Adrenal gland (tissue), 19 donors: ENCODE measurements at places on chromosomes 11 and 22.

DNA sequence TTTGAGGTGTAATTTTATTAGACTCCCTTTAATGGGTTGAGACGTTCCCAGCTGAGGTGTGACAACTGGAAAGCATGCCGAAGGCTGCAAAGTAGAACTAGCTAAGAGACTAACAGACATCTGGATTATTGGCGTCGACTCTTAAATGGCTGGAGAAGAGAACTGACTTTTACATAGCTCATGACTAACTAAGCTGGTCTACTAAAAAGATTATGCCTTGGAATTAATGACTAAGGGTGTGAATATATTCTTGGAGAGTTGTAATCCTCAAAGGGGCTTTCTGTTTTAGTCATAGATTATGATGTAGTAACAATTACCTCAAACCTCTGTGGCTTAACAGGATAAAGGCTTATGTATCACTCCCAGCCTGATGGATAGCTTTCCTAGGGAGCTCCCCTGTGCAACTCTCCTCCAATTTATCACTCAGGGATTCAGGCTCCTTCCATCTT is 39.5 kb upstream of the SLC5A12 start:
- no peak overlapping the region for H3K4me3 ChIP-seq
- H3K36me3 ChIP-seq, result no peaks in the 10 kb centered on the region
- DNase-seq, result no peak
- H3K27ac ChIP-seq, result no peak overlapping the region
- no peaks in the 10 kb centered on the region for H3K4me1 ChIP-seq
- no peaks in the 10 kb centered on the region for H3K27me3 ChIP-seq

DNA sequence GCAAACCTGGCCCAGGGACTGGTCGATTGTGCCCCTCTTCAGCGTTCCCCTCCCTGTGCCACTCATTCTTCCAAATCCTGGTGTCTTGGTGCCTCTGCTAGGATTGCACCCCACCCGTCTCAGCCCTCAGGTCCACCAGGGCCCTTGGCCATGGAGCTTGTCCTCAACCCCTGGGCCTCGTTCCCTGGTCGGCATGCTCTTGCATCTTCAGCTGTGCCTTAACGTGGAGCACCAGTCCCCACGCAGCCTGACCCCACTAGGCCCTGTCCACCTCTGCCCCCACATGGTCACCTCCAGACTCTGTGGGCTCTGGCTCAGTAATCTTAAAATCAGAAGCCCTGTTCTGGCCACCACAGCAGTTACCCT is 61.1 kb downstream of the OSBP2 start:
- no peaks in the 10 kb centered on the region for H3K4me1 ChIP-seq
- no peaks in the 10 kb centered on the region for H3K36me3 ChIP-seq
- no peaks in the 10 kb centered on the region for H3K27me3 ChIP-seq
- H3K27ac ChIP-seq, result no peak overlapping the region
- DNase-seq, result no peak

DNA sequence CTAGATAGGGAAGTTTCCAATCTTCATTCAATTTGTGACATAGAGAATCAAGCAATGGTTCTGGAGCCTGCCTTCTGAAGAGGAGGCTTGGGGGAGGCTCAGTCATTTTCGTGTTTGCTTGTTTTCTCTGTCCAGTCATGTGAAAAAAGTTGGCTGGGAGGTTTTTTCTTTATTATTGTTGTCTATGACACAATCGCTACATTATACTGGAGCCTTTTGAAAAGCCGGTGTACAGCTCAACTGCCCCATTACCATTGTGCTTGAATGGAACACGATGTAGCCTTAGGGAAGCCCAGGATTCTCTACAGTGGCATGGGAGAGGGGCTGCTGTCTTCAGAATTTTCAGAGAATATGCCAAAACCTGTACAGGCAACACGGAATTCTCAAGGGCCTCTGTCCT is 57.9 kb upstream of the NCAM1 start:
- no peaks in the 10 kb centered on the region for H3K36me3 ChIP-seq
- no peak for DNase-seq
- no peak overlapping the region for H3K4me3 ChIP-seq
- H3K4me1 ChIP-seq, result peaks cover 10% of the 10 kb centered on the region
- H3K27ac ChIP-seq, result no peak overlapping the region
- H3K27me3 ChIP-seq, result no peaks in the 10 kb centered on the region

DNA sequence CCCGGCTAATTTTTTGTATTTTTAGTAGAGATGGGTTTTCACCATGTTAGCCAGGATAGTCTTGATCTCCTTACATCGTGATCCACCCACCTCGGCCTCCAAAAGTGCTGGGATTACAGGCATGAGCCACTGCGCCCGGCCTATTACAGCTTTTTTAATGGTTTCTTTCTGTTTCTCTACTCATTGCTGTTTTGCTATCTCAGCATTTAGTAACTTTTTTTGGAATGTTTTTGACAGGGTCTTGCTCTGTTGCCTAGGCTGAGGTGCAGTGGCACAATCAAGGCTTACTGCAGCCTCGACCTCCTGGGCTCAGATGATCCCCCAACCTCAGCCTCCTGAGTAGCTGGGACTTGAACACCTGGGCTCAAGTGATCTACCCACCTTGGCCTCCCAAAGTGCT is 4.7 kb upstream of the CRKL start:
- H3K27me3 ChIP-seq, result no peaks in the 10 kb centered on the region
- H3K27ac ChIP-seq, result no peak overlapping the region
- H3K4me3 ChIP-seq, result no peak overlapping the region
- peaks cover 5% of the 10 kb centered on the region for H3K4me1 ChIP-seq
- no peak for DNase-seq
- no peaks in the 10 kb centered on the region for H3K36me3 ChIP-seq

- H3K36me3 ChIP-seq, result no peaks in the 10 kb centered on the region
- peaks cover 4% of the 10 kb centered on the region for H3K4me1 ChIP-seq
Measured at GRCh38 chr11:59814021-59814420, 3.4 kb upstream of the MRPL16 start.

DNA sequence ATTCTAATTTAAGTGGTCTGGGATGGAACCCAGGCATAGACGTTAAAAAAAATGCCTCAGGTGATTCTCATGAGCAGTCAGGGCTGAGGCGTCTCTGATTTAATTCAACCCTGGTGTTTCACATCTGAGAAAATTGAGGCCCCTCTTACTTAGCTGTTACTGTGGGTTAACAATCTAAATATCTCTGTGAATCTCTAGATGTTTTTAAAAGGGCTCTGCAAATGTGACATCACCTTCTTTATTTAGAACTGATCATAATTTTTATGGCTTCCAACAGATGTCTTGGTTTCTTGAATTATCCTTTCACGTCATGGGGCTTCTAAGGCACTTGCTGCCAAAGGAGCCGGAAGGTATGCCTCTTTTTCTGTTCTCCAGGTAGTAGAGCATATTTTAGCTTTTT is 76.1 kb upstream of the LIN7C start:
- no peaks in the 10 kb centered on the region for H3K36me3 ChIP-seq
- H3K4me3 ChIP-seq, result no peak overlapping the region
- DNase-seq, result no peak
- no peaks in the 10 kb centered on the region for H3K27me3 ChIP-seq
